HT1080 (cell line): ENCODE measurements at places on chromosomes 12 and 14. TPM values are rescaled to one million over a fixed set of nuclear protein-coding genes. Genes with fewer than 3 reads are reported as not detected.

The APOF gene
- total RNA-seq: not detected in 2 replicates

The RNU4-1 gene
- not detected in 2 replicates for total RNA-seq

The EXD2 gene
- 11.1 and 13.5 TPM in 2 replicates for total RNA-seq

The CLEC7A gene
- total RNA-seq: not detected in 2 replicates

The KIF5A gene
- not detected in 2 replicates for total RNA-seq

The RFX4 gene
- not detected in 2 replicates for total RNA-seq

The USP5 gene
- total RNA-seq: 109 and 112 TPM in 2 replicates

The HEBP1 gene
- total RNA-seq: 9.7 and 26.2 TPM in 2 replicates

The METTL3 gene
- total RNA-seq: 96.6 and 99.7 TPM in 2 replicates

The SCNN1A gene
- 0.11 and 1.8 TPM in 2 replicates for total RNA-seq
